Activated CD4-positive, alpha-beta T cell treated with anti-CD3 and anti-CD28 coated beads, Interleukin-2, amount 50 U/mL, for 1 hour (primary cell): ENCODE measurements at places on chromosomes 3 and 15.

DNA sequence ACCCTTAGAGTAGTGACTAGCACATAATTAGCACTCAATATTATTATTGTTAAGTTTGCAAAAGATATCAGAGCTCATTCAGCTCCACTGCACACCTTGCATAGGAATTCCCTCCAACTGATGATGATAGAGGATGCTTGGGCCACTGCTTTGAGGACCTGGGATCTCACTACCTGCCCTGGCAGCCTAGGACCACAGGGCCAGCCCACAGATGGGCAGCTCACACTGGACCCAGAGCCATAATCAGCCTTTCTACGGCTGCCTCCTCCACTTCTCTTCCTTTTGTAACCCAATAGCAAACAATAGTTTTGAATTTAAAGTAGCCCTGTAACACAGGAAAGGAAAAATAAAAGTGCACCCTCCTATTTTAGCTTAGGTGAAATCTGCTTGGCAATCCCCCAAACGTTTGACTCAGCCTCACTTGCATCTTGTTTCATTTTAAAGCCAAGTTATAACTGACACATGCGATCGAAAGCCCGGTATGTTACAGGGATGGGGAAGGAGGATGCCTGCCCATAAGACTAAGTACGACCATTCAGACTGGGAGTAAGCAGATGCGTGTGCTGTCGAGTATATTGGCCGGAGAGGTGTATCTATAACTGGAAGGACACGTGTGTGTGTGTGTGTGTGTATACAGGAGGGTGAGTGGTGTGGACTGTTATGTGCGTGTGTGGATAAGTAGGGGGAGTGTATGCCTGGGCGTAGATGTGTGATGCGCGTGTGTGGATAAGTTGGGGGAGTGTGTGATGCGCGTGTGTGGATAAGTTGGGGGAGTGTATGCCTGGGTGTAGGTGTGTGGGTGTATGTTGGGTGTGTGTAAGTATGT, 65.9 kb downstream of the CPN2 start:
- DNase-seq: no peak

DNA sequence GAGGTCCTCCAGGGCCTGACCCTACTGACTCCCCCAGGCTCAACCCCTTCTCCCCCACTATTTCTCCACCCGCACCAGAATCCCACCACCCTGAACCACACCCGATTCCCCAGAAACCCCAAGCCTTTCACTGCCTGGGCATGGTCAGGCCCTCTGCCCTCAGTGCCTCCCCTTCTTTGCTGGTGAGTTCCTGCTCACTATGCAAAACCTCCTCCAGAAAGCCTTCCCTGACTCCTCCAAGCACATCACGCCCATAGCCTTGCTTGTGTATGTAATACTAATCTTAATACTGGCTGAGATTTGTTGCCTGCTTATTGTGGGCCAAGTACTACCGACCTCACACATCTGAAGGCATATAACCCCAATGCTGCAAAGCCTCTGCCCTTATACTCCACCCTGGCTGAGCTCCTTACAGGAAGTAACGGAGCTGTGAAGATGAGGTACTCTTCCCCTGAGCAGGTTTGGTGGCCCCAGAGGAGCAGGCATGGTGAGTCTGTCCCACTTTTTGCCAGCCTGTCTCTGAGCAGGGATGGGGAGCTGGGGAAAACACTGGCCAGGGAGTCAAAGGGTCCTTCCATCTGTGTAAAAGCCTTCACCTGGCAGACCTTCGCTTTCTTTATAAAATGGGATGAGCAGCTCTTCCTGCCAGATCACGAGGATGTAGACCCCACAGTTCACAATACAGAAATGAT, 9.5 kb downstream of the RAB6B start:
- DNase-seq: no peak

DNA sequence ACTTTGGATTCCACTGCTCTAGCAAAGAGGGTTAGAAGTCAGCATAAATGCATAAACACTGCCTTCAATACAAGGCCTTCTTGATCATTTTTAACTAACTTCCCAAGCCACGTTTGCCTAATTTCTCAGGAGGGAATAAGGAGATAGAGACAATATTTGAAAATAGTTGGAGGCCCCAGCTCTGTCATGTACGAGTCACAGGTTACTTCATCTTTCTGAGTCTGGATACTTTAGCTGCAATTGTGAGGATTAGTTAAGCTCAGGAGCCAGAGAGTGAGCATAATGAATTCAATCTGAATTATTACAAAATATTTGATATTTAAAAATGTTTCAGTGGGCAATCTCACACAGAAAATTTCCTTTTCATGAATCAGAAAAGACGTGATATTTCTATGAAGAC, 298.9 kb downstream of the SHOX2 start:
- no peak for DNase-seq

- DNase-seq: no peak
Measured at GRCh38 chr3:151476344-151477018, 15.6 kb upstream of the IGSF10 start.

DNA sequence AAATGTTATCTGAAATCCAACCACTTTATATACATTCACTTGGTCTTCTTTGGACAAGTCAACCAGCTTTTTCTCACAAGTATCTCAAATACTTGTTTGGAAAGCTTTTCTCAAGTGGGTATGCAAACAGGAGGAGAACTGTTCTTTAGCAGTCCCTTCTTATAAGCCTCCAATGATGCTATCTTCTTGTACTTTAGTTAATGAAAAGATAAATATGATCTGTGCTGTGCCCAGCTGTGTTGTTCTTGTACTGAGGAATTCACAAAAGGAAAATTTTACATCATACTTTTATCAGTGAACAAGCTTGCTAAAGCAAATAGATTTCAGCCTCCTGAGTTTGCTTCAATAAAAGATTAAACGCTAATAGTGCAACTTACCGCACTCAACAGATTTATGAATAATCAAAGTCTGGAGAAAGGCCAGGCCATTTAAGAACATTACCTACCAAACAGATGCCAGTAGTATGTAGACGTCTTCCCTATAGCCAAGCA, 395.2 kb downstream of the MECOM start:
- DNase-seq: no peak

- no peak for DNase-seq
Measured at GRCh38 chr3:46135475-46135874, 72.6 kb downstream of the CCR1 start.

DNA sequence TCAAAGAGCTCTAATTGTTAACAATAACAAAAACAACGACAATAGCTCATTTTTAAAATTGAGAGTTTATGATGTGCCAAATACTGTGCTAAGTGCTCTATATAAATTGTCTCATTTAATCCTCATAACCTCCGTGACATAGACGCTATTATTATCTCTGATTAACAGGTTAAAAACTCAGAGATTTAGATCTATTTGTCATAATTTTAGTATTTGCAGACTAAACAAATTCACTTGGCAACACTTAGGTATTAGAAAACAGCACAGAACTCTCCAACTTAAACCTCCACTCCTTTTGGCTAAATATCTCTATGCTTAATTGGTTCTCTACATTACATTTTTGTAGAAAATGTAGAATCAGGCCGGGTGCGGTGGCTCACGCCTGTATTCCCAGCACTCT, 136.4 kb downstream of the SPATA16 start:
- no peak for DNase-seq

DNA sequence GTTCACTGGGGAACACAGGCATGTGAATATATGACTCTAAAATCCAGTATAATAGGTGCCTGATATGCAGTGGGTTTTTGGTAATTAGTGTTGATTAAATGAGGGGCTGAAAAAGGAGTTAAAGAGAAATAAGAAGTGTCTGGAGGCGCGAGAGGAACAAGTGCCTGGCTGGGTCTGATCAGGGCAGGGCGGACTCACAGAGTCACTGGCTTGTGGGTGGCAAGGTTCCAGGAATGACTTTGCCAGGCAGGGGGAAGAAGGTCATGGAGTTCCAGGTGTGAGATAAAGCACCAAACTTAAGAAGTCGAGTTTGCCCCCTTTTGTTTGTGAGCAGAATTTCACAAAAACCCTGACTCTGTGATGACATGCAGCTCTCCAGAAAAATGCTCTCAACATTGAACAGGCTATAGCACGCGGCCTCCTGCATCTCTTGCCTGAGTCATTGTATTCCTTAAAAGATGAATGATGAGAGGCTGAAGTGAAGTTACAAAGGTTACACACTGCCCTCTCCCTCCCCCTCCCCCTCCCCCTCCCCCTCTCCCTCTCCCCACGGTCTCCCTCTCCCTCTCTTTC, 63.0 kb upstream of the LMCD1 start:
- DNase-seq: no peak

- no peak for DNase-seq
Measured at GRCh38 chr15:51374131-51374530, 32.7 kb downstream of the GLDN start.

DNA sequence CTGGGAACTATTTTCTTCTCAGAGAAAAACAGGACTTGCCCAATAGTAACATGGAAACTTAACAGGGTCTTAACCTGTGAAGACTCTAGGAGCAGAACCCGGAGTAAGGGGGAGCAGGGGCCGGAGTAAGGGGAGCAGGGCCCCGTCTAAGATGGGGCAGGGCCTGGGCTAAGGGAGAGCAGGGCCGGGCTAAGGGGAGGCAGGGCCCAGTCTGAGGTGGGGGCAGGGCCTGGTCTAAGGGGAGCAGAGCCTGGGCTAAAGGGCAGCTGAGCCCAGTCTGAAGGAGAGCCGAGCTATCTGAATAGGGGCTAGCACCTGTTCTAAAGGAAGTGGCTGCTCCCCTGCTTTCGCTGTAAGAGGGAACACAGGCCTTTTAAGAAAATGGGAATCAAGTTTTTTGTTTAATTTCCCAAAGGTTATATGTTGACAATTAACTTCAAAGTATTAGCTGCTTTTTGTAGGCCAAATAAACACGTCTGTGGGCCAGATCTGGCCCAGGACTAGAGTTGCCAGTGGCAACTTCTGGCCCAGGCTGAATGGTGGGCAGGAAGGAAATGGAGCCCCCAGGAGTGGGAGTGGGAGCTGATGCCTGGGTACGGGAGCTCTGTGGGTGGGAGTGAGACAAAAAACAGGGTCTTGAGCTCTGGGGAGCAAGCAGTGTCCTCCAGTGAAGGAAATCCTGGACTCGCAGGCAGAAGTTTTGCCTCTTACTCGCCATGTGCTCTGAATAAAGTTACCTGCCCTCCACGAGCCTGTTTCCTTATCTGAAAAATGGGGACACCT, 32.5 kb downstream of the CSPG4 start:
- DNase-seq: no peak

GRCh38 chr3:32842987-32843386, 25.2 kb downstream of the TRIM71 start:
- DNase-seq: no peak
